Esophagus muscularis mucosa (tissue), 4 donors: ENCODE measurements at places on chromosomes 4 and X. TPM values are rescaled to one million over a fixed set of nuclear protein-coding genes. Genes with fewer than 3 reads are reported as not detected.

FANCB gene
- 0.83 TPM for total RNA-seq

- no peak for DNase-seq
These were observed 15.6 kb upstream of the CWH43 start for GRCh38 chr4:48970471-48970921.

DNA sequence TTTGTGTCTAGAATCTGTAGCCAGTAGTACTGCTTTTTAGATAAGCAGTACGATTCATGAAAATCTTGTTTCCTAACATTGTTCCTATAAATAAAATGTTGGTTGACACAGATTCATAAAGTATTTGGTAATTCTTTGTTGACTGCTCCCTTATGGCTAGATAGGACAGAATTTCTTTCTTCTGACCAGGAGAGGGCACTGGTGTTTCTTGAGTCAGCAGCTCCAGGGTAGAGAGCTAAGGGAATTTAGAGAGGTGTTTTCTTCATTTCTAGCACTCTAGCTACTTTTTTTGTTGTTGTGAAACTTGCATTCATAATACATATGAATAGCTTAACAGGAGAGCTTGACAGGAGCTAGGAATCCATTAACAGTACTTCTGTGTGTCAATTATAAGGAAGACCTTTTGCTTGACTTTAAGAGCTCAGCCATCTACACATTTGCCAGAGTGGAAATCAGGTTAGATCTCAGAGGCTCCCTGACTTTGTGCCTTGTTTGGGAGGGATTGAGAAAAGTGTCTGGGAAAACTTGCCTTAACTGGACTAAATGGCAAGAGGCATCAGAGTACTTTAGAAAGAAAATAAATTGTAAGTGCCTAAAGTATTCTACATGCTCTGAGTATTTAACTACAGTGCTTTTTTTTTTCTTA lies 756.1 kb downstream of the SH3BGRL start:
- no peak for DNase-seq

DNA sequence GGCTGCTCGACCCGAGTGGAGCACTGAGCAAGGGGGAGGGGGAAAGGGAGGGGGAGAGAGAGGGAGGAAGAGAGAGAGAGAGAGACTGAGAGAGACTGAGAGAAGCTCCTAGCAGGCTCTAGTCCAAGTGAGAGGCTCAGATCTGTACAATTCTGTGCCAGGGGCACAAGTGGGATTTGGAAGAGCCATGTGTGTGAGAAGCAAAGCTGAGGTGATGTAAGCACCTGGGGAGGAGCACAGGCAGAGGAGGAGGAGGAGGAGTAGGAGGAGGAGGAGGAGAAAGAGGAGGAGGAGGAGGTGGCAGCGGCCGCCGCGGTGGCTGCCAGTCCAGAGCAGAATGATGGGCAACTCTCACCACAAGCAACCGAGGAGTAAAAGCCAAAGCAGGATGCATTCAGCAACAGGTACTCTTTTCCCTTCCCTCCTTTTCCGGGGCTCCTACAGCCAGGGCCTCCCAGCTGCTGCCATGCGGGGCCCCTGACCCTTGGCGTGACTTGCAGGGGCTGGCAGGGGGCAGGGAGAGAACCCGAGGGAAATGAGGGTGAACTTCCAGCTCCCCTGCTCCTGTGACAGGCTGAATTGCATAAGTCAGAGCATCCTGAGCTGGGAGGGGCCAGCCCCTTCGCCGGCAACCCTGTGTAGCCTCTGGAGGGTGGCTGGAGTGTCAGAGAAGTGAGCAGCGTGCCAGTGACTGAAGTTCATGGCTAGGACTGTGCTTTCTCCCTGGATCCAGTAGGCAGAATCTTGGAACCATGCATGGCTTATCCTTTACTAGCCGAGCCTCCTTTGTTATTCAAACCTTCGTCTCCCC lies 62.2 kb downstream of the RTL5 start:
- no peak for DNase-seq

TBX22 gene
- total RNA-seq: not detected

MAGEE1 gene
- total RNA-seq: 4.6 TPM

- DNase-seq: no peak
These were observed 118.0 kb downstream of the SLC4A4 start for GRCh38 chr4:71456841-71457240.

CYLC1 gene
- total RNA-seq: not detected

- DNase-seq: no peak
These were observed 1.1 kb downstream of the FSTL5 start for GRCh38 chr4:162162672-162163071.

TECRL gene
- not detected for total RNA-seq

GRCh38 chr4:182745237-182745636 lies 171.9 kb downstream of the DCTD start:
- no peak for DNase-seq

CXCL8 gene
- total RNA-seq: not detected

MAOB gene
- 39.4 TPM for total RNA-seq

- no peak for DNase-seq
These were observed 244.6 kb downstream of the CPXCR1 start for GRCh38 chrX:88991583-88992132.

CXCL3 gene
- not detected for total RNA-seq

DNA sequence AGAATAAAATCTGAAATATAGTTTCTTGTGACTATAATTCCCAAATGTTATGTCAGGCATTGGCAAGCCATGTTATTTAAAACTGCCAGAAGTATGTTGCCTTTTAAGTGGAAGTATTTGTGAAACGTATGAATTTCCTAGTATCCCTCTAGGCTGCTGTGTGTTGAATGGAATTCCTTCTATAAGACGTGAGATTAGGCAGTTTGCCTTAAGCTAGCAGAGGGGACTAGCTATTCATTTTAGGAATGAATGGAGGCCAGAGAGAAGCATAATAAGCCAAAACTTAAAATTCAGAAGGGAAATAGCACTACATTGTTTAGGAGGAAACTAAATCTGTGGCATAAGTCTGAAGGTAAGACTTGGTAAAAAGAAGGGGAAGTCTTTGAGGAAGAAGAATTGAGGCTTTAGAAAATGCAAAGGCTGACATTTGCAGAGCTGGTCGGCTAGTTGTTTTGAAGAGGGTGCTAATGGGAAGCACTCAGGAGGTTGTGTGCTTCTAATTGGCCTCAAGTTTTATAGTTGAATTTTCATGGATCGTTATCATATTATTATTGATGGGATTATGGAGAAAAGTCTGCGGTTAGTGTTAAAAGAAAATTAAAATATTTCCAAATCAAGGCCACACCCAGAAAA lies 57.1 kb downstream of the TMEM131L start:
- DNase-seq: no peak

DNA sequence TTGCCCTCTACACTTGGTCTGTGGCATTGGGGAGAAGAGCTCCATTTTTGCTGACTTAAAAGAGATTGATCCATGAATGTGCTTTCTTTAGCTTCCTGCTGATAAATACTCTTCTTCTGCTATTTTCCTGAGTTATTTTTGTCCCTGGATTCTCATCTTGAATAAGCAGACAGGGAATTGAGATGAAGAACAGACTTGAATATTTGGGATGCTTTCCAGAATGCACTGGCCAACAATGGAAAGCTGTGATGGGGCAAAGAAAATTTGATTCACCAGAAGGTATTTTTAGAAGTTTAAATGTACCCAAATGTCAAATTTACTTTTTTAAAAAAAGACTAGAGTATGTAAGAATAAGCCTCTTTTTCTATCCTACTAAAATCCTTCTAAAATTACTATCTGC lies 309.9 kb upstream of the PPP1R2C start:
- no peak for DNase-seq

GRCh38 chrX:115023139-115023538 lies 5.7 kb upstream of the IL13RA2 start:
- no peak for DNase-seq

GRCh38 chr4:144374065-144374464 lies 233.5 kb upstream of the GYPA start:
- no peak for DNase-seq

- no peak for DNase-seq
These were observed 113.4 kb downstream of the ANTXR2 start for GRCh38 chr4:79959652-79960051.

FAM47B gene
- not detected for total RNA-seq

GPR82 gene
- 0.42 TPM for total RNA-seq

GRCh38 chr4:71212216-71212615 lies 126.6 kb upstream of the SLC4A4 start:
- DNase-seq: no peak

PNPLA4 gene
- 14.1 TPM for total RNA-seq

- no peak for DNase-seq
These were observed 130.2 kb downstream of the ENOX2 start for GRCh38 chrX:130772776-130773143.

DNA sequence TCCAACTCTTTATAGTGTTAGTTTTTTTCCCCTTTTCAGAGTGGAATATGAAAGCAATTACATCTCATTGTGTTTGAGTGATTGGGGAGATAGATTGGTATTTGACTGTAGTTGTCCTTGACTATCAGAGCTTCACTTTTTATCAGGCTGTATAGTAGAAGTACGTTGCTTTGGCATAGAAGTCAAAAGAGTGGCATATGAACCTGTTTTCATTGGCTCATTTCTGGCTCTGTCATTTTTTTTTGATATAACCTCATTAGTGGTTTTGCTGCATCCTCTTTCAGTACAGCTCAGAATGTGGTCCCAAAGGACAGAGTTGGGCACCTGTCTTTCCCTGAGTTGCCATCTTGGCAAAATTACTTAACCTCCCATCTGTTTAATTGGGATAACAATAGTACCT lies 1.4 kb downstream of the TMA16 start:
- no peak for DNase-seq

DNA sequence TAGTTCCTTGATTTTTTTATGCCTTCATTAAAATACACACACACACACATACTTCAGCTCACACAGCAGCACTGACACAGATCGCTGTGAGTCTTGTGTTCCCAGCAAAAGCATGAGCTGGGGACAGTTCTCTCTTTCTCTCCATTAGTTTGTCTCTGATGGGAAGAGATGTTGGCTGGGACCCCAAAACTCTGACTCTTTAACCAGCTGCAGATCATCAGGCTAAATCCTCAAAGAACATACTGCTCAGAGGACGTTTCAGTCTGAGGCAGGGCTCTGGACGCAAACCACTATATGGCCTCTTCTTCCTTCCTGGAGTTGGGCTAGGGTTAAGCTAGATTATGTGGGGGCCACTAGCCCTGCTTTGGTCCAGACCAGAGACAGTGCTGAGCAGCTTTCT lies 109.6 kb downstream of the NHSL2 start:
- peak; percentile 81 for DNase-seq

DNA sequence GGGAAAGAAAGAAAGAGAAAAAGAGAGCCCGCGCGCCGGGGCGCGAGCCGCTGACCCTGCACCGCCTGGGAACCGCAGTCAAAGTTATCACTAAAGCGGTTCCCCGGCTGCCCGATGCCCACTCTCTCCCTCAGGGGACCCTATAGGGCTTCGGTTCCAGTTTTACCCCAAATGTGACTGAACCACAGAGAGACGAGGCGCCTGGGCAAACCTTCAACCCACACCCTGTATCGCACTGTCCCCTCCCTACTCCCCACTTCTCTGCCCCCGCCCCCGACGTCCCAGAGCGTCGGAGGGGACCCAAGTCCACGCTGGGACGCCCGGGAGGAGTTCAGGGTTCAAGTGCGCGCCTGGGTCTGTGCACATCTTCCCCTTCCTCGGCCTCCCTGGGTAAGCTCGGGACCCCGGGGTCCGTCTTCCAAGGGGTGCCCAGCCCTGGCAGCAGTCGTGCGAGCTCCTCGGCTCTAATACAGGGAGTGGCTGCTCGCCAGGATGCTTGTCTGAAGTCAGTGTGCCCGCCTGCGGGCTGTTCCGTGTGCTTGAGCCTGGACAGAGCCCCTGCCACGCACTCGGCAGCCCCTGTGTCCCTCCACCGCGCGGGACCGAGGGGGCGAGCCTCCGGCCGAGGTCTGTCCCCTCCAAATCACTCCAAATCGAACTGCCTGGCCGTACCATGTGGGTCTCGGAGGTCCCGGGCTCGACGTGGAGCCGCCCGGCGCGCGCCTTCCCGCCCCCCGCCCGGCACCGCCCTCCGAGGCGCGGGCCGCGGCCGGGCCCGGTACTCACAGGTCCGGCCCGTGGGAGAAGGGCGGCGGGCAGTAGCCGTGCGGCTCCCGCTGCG lies 960 bp downstream of the TRPC3 start:
- DNase-seq: no peak

RAB41 gene
- not detected for total RNA-seq

GRCh38 chr4:141002323-141002805 lies 130.9 kb downstream of the RNF150 start:
- no peak for DNase-seq

GRCh38 chr4:72591547-72592454 lies 22.8 kb upstream of the ADAMTS3 start:
- DNase-seq: no peak

DNA sequence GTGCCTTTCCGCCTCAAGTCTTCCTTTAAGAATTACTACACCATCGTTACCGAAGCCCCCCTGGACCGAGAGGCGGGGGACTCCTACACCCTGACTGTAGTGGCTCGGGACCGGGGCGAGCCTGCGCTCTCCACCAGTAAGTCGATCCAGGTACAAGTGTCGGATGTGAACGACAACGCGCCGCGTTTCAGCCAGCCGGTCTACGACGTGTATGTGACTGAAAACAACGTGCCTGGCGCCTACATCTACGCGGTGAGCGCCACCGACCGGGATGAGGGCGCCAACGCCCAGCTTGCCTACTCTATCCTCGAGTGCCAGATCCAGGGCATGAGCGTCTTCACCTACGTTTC lies 2.2 kb downstream of the PCDH10 start:
- DNase-seq: no peak

DNA sequence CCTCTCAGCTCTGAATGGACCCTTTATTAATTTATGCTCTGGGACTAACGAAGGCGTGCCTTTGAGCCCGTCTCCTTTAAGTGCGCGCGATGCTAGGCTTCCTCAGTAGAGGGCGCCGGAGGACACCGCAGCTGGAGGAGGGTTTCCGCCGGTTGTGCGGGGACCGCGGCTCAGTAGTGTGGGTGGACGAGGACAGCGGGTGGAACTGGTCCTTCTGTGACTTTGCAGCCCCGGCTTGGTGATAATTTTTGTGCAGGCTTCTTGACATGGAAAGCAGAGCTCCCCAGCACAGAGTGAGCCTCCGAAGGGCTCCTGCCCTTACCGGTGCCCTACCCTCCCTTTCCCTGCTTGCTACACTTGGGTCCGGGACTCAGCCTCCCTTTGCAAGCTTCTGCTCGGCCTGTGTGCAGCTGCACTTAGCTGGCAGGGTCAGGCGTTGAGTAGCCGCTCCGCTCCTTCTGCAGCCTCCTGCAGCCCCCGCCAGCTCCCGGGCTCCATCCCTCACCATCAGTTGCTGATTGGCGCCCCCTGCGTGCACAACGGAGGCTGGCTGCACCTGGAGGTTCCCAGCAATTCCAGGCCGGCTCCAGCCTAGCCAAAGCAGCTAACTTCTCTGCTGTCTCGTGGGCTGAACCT lies 26.8 kb upstream of the BOD1L1 start:
- peak; percentile 92 for DNase-seq

DNA sequence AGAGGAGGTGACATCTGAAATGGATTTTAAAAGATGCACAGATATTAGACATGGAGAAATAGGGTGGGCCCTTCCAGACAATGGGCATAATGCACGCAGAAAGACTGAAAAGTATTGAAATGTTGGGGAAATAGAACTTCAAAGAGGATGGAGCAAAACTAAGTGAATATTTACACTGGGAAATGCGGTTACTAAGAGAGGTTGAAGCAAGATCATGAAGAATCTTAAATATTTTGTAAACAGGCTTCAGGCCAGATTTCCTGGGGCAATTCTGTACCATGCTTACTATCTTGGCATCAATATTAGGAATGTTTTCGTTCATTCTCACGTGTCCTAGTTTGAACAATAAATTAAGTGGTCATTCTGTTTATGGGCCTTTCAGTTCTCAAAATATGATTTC lies 216.3 kb downstream of the ADAMTS3 start:
- no peak for DNase-seq

POU4F2 gene
- not detected for total RNA-seq
